GOT3 (cell line): ENCODE measurements at places on chromosomes 6 and 20.

- DNase-seq, result no peak
These were observed 7.0 kb downstream of the SYNGAP1 start for GRCh38 chr6:33426590-33427511.

GRCh38 chr20:38192323-38192885, 27.3 kb upstream of the TGM2 start:
- no peak for DNase-seq

DNA sequence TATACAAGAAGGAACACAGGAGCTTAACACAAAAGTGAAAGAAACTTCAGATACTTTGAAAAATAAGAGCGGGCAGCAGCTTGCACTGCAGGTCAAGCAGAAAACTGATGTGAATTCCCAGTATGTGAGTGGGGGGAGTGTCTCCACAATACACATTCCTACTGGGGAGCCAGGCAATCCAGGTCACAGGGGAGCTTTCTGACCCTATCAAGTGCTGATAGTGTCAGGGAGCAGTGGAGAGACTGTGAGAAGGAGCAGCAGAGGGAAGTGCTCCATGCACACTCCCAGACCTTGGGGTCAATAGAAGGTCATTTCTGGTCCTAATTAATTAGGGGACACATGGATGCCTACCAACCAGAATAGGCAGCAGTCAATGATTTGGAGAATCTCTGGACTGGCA, 59.4 kb downstream of the PDSS2 start:
- no peak for DNase-seq

- DNase-seq, result no peak
These were observed 16.5 kb downstream of the RIPOR2 start for GRCh38 chr6:24919056-24919892.

DNA sequence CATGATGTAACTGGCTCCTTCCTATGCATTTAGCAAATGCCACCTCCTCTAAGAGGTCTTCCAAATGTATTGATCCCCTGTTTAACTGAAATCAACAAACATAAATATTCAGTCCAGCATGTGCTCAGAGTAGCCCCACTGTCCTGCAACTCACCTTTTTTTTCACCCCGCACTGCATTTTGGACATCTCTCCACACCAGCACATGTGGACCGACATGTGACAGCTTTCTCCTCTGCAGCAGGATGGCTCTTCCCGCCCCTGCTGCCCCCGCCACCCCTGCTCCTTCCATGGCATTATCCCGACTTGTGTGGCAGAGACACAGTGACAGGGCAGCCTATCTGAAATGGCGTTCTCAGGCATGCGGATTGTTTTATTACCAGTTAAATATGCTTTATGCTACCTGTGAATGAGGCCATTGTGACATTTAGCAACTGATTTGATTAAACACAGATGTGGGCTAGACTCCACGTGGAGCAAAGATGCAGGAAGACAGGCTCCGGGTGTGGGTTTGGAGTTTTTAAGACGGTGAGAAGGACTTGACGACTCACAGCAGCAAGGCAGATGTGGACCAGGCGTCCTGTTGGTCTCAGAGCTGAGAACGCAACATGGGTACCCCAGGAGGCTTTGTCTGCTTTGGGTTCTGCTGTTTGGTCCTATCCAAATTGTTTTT, 161.2 kb downstream of the EYA2 start:
- DNase-seq, result no peak

- DNase-seq, result no peak
These were observed 257.6 kb downstream of the NFATC2 start for GRCh38 chr20:51284871-51285270.
